ENCODE measurements at places on chromosomes 5 and 9.

- DNase-seq = no peak
Measured at GRCh38 chr5:176184608-176185132, 53.6 kb upstream of the SIMC1 start.

DNA sequence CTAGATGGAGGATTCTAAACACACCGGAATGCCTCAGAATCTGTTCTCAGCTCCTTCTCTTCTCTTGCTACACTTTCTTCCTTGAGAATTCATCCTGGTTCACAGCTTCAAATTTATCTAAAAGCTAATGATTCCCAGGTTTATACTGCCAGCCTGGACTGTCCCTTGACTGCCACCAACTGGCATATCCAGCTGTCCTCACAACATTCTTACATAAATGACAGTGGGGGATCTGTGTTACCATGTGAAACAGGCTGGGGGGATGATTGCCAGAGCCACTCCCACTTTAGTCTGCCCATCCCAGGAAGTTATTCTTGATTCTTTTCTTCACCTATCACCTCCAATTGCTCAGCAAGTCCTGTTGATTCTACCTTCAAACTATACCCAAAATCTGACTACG lies 27.2 kb upstream of the ZFR start:
- no peak for DNase-seq

GRCh38 chr5:167533814-167534795 lies 757.3 kb upstream of the WWC1 start:
- DNase-seq = no peak

DNA sequence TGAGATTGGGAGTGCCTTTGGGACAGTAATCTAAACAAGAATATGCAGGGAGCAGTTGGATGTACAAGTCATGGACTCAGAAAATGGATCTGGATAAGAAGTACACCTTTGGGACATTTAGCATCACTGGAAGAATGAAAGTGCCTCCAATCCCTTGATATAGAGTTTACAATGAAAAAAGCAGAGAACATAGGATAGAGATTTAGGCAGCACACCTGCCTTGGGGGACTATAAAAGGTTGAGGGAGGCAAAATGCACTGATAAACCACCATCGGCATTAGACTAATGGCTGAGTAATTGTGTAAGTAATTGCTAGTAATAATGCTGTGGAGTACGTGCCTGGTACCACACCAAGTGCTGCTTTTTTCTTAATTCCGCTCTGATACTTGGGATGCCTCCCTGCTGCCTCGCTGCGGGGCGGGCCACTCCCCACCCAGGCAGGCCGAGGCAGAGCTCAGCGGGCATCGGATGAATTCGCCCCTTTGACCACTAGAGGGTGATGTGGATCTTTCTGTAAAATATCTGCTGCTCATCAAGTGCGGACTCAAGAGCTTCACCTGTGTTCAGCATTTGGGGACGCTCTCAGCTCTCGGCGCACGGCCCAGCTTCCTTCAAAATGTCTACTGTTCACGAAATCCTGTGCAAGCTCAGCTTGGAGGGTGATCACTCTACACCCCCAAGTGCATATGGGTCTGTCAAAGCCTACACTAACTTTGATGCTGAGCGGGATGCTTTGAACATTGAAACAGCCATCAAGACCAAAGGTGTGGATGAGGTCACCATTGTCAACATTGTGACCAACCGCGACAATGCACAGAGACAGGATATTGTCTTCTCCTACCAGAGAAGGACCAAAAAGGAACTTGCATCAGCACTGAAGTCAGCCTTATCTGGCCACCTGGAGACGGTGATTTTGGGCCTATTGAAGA lies 99.9 kb downstream of the ANKRD18B start:
- peak; percentile 64 for DNase-seq

DNA sequence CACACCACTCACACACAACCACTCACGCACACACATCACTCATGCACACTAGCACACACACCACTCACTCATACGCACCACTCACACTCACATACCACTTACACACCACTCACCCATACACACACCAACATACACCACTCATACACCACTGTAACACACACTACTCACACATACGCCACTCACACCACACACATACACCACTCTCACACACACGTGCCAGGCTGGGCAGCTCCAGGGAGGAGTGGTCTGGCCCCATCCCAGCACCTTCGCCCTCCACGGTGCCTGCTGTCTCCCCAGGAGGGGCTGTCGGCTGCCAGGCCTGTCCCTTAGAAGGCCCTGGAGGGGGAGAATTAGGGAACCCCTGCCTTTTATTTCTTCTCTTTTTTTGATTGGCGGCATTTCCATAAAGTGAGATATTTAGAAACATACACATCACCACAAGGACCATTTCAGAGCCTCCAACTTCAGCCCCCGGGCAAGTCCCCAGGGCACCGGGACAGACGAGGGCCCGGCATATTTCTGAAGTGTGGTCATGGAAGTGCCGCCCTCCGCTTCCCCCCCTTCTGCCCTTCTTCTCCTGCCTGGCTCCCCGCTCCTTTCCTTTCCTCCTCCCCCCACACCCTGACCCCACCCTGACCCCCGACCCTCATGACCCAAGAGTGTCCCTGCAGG lies 6.3 kb upstream of the ASB6 start:
- DNase-seq = no peak

GRCh38 chr5:113213551-113214425 lies 221.0 kb downstream of the TSSK1B start:
- no peak for DNase-seq

- no peak for DNase-seq
Measured at GRCh38 chr9:73847536-73847935, 649.6 kb upstream of the RORB start.

GRCh38 chr9:757246-757881 lies 84.1 kb upstream of the DMRT1 start:
- no peak for DNase-seq

DNA sequence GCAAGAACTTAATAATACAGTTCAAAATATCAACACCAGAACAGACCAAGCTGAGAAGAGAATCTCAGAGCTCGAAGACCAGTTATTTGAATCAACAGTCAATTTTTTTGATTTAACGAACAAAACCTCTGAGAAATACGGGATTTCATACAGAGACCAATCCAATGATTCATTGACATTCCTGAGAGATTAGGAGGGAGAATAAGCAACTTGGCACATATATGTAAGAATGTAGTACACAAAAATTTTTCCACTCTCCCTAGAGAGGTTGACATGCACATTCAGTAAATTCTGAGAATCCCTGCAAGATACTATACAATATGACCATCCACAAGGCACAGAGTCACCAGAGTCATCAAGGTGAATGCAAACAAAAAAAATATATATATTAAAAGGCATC lies 1577.3 kb upstream of the C9orf72 start:
- DNase-seq = no peak

GRCh38 chr9:133792721-133793470 lies 54.7 kb upstream of the SARDH start:
- DNase-seq = peak; percentile 37

GRCh38 chr5:119071561-119071995 lies 691 bp downstream of the DMXL1 start:
- DNase-seq = no peak

GRCh38 chr9:137785704-137786161 lies 91.8 kb upstream of the CACNA1B start:
- DNase-seq = no peak
